ENCODE measurements at places on chromosomes 4 and X. TPM values are rescaled to one million over a fixed set of nuclear protein-coding genes. Genes with fewer than 3 reads are reported as not detected.

DNA sequence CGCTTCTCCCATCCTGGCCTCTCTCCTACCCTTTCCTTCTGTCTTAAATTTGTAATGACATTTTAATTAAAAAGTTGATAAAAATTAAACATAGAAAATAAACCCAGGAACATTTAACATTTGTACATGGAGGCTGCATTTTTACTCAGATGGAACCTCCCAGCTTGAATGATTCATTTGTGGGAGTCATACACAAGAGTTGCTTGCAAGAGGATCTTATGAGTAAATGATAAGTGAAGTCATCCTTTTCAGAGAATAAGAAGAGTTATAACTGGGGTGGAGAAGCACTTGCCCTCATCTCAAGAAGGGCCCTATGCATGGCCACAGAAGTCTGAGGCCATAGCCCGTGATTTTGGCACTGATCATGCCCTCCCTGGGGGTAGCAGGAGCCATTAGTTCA is 482.9 kb upstream of the BOD1L1 start:
- DNase-seq, result no peak

DNA sequence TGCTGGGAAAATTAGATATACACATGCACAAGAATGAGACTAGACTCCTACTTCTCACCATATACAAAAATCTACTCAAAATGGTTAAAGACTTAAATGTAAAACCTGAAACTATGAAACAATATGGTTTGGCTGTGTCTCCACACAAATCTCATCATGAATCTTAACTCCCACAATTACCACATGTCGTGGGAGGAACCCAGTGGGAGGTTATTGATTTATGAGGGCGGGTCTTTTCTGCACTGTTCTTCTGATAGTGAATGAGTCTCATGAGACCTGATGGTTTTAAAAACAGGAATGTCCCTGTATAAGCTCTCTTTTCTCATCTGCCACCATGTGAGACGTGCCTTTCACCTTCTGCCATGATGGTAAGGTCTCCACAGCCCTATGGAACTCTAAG is 48.5 kb upstream of the DDX60 start:
- no peak for DNase-seq

DNA sequence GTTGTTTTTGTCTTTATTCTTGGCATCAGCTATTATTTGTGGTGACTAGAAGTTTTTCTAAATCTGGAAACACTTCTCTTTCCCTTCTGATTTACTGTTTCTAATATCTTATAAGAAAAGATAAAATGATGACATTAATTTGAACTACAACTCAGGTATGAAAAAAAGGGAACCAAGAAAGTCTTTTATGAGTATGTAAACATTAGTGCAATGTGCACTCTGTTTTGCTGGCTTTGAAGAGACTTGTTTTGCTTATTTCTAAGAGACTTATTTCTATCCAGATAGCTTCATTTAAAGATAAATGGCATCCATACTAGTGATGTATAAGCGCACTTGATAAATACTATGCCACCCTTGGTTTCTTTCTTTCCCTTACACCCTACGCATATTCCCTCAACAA is 10.1 kb upstream of the AMBN start:
- DNase-seq, result no peak

GRCh38 chr4:135824759-135825296 is 1623.2 kb upstream of the PABPC4L start:
- no peak for DNase-seq

The FAM47A gene
- total RNA-seq, result not detected

The ATP2B3 gene
- 0.32 TPM for total RNA-seq

All from ascending aorta (tissue), 2 donors.